ENCODE measurements at places on chromosomes 11 and 22. TPM values are rescaled to one million over a fixed set of nuclear protein-coding genes. Genes with fewer than 3 reads are reported as not detected.

The BLID gene
- total RNA-seq, result not detected

GRCh38 chr22:33044112-33044511 lies 14.1 kb downstream of the SYN3 start:
- no peak for DNase-seq

The BIK gene
- 2.0 TPM for total RNA-seq

DNA sequence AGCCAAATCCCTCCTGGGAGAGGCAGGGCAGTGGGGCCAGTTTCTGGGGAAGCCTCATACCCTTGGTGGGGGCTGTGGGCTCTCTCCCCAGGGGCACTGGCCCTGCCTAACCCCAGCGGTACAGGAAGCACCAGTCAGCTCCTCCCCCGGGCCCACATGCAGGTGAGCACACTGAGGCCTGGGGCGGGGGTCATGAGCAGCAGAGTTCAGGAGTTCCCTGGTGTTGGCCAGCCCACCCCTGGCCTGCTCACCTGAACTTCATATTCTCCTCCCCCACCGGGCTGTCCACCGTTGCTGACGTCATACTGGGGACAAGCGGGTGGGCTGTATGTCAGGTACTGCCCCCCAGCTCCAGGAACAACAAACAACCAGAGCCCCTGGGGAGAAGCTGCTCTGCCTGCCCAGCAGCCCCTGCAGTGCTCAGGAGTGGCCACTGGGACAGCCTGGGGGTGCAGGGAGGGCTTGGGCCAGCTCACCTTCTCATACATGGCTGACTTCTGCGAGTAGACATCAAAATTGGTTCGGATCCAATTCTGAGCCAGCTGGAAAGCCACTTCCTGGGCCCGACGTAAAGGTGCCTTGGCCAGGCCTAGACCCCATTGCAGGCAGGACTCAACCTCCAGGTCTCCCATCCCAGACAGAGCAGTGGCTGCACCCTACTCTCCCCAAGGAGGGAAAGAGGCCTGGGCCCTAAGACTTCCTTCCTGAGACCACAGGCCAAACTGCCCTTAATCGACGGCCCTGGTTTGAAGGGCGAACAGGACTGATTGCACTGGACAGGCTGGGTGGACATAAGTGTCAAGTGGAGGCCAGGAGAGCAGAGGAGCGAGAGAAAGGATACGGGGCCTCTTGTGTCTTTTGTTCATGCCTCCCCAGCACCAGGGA lies 20.8 kb downstream of the TREH start:
- no peak for DNase-seq

GRCh38 chr22:41929418-41929810 lies 2.8 kb upstream of the TNFRSF13C start:
- no peak for DNase-seq

DNA sequence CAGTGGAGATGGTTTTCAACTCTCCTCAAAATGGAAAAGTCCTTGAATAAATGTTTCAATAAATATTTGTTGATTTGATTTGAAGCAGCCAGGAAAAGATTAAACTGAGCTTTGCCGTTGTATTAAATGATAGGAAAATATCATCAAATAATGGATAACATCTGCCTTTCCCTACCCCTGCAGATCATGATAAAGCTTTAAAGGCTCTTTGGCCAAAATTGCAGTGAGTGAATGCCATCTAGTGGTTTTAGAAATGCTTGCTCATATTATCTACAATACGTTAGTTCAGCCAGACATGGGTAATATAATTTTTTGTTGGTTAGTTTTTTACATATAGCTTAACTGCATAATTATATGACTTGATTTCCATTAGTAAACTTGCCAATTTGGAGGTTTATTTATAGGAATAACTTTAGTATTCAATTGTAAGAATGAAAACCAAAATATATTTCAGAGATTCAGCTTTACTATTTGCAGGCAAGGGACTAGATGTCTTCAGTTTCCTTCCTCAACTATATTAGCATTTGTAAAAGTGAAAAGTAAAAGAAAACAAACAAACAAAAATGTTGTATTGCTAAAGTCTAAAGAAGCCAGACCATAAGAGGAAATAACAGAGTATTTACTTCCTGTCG lies 159.2 kb downstream of the MSANTD4 start:
- no peak for DNase-seq

GRCh38 chr22:31263896-31264640 lies 28.2 kb downstream of the PIK3IP1 start:
- DNase-seq, result no peak

- no peak for DNase-seq
Observed at GRCh38 chr11:112050721-112051120, 23.1 kb downstream of the PIH1D2 start.

GRCh38 chr11:2997406-2997805 lies 5.3 kb upstream of the NAP1L4 start:
- DNase-seq, result no peak

- no peak for DNase-seq
Observed at GRCh38 chr11:12123799-12124198, 13.4 kb downstream of the MICAL2 start.

The OR52I2 gene
- not detected for total RNA-seq

GRCh38 chr11:105856954-105857353 lies 165.1 kb downstream of the MSANTD4 start:
- DNase-seq, result no peak

The ALDH3B1 gene
- total RNA-seq, result not detected

The SLC25A17 gene
- total RNA-seq, result 20.0 TPM

DNA sequence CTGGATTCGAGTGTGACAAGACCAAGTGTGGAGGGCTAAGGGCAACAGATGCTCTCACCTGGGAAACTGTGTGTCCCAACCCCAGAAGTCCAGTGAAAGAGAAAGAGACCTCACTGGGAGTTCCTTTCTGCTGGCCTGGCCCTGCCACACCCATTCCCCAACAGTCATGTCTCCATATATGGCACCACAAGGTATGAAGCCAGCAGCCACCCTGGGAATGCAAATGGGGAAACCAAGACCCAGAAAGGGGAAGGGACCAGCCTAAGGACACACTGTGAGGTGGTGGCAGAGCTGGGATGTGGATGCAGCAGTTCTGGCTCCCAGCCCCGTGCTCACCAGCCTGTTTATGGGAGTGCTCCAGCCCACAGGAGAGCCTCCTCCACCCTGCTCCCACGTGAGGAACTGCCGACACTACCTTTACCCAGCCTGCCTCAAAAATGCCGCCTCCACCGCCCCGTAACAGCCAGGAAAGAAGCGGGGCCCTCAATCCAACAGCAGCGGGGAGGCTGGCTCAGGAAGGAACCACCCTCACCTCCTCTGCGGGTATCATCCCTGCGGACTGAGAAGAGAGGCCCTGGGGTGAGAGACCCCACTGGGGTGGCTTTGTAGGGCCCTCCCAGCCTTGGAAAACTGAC lies 12.6 kb downstream of the LMO1 start:
- DNase-seq, result no peak

- DNase-seq, result no peak
Observed at GRCh38 chr22:33841281-33842005, 78.8 kb downstream of the LARGE1 start.

DNA sequence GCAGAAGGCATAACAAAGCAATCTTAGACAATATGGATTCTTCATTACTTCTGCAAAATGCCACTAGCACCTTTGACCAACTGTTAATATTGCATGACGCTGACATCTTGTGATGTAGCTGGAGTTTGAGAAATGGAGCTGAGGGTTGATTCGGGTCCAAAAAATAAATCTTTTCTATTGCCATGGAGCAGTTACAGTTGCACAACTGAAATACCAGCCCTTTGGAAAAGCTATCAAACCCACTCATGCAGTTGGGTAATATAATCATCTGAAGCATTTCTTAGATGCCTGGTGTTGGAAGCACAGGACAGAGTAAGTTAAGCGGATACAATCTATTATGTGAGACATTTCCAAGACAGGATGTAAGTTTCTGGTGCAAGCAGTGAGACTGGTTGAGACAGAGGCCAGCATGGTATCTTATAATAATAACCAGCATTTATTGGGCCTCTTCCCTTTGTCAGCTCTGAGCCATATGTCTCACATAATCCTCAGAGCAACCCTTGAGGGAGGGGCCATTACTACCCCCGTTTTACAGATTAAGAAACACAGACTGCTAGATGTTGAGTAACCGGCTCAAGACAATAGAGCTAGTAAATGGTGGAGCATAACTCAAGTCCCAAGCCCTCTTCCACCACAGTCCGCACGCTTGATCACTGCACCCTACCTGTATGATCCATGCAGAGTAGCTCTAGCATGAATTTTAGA lies 74.9 kb upstream of the CAPRIN1 start:
- no peak for DNase-seq

GRCh38 chr22:47533961-47534803 lies 771.7 kb downstream of the TBC1D22A start:
- no peak for DNase-seq

Measured in activated CD8-positive, alpha-beta T cell treated with anti-CD3 and anti-CD28 coated beads, Interleukin-2, amount 10 ng/mL, durations not matched to agents 7 days and 5 days (primary cell).